Fibroblast of villous mesenchyme (primary cell): ENCODE measurements at places on chromosomes 7 and 10. TPM values are rescaled to one million over a fixed set of nuclear protein-coding genes. Genes with fewer than 3 reads are reported as not detected.

Gene ZNF853
- total RNA-seq, result under 0.01 and 0.32 TPM in 2 replicates

Gene HSPA12A
- 22.9 and 35.4 TPM in 2 replicates for total RNA-seq

Gene FAM149B1
- 19.6 and 28.5 TPM in 2 replicates for total RNA-seq

Gene CHN2
- total RNA-seq, result under 0.01 and 0.32 TPM in 2 replicates

Gene LMOD2
- not detected in 2 replicates for total RNA-seq

Gene CAMK1D
- 1.3 and 1.9 TPM in 2 replicates for total RNA-seq

Gene ARMC10
- 25.8 and 35.0 TPM in 2 replicates for total RNA-seq

Gene C10orf62
- total RNA-seq, result not detected in 2 replicates

Gene IFIT1B
- total RNA-seq, result under 0.01 TPM in 1 of 2 replicates, not detected in the other

Gene MYL7
- total RNA-seq, result 0.43 TPM in 1 of 2 replicates, not detected in the other

Gene PDE1C
- 4.7 and 6.8 TPM in 2 replicates for total RNA-seq

Gene ADAM22
- 0.64 and 1.3 TPM in 2 replicates for total RNA-seq

Gene WNT8B
- total RNA-seq, result not detected in 2 replicates

Gene STAG3
- total RNA-seq, result under 0.01 and 0.64 TPM in 2 replicates

Gene TSPAN12
- total RNA-seq, result 2.6 and 4.7 TPM in 2 replicates

Gene PLXDC2
- 12.6 and 19.0 TPM in 2 replicates for total RNA-seq

Gene LRGUK
- total RNA-seq, result 0.32 and 0.43 TPM in 2 replicates

Gene TFEC
- total RNA-seq, result not detected in 2 replicates

Gene CHAT
- total RNA-seq, result not detected in 2 replicates

Gene SPDYE2B
- total RNA-seq, result not detected in 2 replicates

Gene C10orf53
- total RNA-seq, result not detected in 2 replicates

Gene ASAH2
- total RNA-seq, result 1.3 and 1.6 TPM in 2 replicates

Gene HTR5A
- total RNA-seq, result not detected in 2 replicates

Gene HTR7
- 0.86 and 2.3 TPM in 2 replicates for total RNA-seq
